ENCODE measurements at places on chromosomes 6 and 20.
A peak's percentile ranks its signal among the peaks of the same experiment; 100 is the strongest.

GRCh38 chr6:11616200-11616611 is 78.7 kb downstream of the TMEM170B start:
- DNase-seq = peak; percentile 83

DNA sequence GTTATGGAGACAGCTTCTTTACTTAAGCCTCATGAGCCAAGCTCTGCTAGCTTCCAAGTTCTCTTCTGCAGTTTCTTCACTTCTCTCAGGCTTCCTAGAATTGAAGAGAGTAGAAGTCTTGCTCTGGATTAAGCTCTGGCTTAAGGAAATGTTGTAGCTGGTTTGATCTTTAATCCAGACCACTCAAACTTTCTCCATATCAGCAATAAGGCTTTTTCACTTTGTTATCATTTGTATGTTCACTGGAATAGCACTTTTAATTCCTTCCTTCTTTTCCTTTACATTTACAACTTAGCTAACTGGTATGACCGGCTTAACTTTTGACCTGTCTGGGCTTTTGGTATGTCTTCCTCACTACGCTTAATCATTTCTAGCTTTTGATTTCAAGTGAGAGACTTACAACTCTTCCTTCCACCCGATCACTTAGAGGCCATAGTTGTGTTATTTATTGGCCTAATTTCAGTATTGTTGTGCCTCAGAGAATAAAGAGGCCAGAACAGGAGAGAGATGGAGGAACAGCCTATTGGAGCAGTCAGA is 236.6 kb upstream of the BMP2 start:
- DNase-seq = no peak

GRCh38 chr6:163192591-163192990 is 221.9 kb upstream of the QKI start:
- no peak for DNase-seq

DNA sequence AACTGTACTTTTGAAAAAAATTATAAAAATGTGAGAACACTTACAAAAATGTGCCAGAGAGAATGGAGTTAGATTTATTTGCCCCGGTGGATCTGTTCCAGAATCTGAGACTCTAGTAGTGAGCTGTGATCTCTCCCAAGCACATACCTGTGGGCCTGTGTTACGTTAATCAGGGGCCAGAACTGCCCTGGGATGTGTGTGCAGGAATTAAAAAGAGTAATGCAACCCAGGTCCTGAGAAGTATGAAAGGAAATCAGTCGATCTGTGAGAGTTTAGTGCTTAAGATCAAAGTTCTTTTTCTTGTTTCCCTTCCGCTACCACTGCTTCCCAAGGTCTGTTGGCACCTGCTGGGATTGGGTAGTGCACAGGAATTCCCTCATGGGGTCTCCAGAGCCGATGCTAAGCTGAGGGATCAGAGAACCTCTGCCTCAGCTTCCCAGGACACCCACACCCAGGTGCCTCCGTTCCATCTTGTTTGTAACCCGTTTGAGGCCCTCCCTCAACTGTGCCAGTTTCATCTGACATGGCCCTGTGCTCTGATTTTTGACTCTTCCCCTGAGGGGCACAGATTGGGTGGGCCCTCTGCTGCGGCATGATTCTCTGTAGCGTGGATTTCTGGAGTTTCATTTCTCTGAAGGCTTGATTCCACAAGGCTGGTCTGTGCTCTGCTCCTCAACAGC is 87.7 kb downstream of the RREB1 start:
- no peak for DNase-seq

DNA sequence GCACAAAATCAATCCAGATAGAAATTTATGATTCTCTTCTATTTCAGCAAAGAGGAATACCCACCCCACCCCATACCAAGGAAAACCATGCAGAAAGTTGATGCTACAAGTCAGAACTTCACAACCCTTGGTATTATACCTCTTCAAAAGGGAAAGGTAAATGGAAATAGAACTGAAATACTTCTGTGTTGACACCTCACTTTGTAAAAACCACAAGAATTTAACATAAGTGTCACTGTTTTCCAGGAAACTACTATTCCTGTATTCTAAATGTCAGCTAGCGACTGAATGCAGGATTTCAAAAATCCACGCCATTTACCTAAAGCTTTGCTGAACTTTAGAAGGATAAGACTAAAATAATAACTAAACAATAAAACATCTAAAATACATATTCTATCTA is 3.6 kb downstream of the CPNE1 start:
- DNase-seq = no peak

DNA sequence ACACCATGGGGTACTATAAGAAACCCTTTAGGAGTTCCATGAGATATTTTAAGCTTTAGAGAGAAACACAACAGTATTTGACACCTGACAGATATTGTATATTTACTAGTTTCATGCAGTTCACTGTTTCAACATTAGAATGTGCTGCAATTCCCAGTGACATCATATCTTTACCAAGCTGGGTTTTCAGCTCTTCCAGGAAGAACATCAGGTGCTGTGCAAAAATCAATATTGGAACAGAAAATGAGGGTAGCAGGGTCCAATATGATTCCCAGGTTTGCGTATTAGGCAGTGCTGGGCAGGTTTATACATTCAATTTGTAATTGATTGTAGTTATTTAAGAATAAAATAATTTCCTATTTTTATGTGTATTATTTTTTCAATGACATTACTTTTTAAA is 500.0 kb upstream of the EPHA7 start:
- DNase-seq = no peak
